ENCODE measurements at places on chromosomes 1 and 21.

DNA sequence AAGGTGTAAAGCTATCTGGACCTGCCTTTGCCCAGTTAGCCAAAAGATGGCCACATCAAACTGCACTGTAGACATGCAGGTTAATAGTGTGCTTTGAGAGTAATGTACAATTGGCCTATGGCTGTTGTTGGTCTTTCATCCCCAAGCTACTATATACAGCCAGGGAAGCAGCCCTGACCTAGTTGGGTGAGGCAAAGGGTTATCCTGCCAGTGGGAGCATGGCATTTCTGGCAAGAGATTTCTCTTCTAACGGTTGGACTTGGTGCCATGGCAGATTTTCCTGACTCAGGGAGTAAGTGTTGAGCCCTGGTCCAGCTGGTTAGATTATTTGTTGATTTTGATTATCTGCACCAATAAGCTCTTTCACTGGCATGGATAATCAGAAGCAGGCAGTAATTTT lies 119.8 kb downstream of the SDCCAG8 start:
- no peak for DNase-seq

DNA sequence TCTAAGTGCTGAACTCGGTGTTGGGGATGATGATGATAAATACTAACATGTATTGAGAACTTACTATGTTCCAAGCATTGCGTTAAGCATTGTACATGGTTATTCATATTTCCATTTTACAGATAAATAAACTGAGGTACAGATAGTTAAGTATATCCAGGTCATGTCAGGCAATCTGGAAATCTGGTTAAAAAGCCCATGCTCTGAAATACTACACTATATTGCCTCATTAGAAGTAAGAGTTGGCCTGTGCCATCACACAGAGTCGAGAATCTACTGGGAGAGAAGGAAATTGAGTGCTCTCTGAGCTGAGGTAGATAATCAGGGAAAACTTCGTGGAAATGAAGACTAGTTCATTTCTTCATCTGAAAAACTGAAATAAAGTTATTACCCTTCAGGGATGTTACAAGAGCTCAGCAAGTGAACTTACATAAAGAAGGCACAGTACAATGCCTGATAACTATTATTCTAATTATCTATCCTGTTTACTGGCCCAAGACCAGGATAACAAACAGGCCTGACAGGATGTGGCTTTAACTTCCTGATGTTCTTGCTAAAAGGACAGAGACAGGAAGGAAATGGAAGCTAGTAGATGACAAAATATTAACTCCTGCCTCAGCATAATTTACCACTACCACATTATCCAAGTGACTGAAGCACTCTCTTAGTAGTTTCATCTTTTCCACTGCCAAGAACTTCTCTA lies 85.6 kb downstream of the EPS15 start:
- no peak for DNase-seq

- no peak for DNase-seq
Measured at GRCh38 chr1:165259706-165260428, 96.6 kb downstream of the LMX1A start.

DNA sequence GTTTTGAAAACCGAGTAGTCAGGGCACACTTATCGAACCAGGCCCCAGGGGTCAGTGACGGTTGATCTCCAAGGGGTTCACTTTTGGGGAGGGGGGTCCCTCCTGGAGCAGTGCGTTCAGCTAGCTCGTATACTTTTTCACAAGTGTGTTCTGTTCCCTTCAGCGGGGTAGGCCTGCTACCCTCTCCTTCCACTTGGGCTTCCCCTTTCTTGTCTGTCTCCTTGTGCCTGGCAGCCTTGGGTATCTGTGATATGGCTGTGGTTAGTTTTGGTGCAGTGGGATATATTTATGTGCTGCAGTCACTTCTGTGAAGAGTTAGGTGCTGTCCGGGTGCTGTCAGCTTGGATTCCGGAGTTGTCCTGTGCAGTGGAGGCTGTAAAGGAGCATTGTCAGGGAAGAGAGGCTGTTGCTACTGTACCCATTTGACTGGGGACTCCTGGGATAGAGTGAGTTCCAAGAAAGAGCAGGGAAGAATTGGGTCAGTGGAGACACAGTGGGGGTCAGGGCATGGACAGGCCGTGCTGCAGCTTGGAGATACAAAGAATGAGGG lies 29.7 kb downstream of the ADARB1 start:
- no peak for DNase-seq

DNA sequence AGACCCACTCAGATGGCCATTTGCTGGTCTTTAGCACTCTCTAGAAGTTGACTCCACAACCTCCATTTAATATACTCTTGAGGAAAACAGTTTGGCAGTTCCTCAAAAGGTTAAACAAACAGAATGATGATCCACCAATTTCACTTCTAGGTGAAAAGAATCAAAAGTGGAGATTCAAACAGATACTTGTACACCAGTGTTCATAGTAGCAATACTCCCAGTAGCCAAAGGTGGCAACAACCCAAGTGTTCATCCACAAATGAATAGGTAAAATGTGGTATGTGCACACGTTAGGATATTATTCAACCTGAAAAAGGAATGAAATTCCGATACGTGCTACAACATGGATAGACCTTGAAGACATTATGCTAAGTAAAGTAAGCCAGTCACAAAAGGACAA lies 6.3 kb downstream of the PRCC start:
- no peak for DNase-seq

- no peak for DNase-seq
Measured at GRCh38 chr1:224737353-224737727, 121.2 kb downstream of the CNIH3 start.

- DNase-seq: no peak
Measured at GRCh38 chr1:190464690-190465089, 13.0 kb downstream of the BRINP3 start.

DNA sequence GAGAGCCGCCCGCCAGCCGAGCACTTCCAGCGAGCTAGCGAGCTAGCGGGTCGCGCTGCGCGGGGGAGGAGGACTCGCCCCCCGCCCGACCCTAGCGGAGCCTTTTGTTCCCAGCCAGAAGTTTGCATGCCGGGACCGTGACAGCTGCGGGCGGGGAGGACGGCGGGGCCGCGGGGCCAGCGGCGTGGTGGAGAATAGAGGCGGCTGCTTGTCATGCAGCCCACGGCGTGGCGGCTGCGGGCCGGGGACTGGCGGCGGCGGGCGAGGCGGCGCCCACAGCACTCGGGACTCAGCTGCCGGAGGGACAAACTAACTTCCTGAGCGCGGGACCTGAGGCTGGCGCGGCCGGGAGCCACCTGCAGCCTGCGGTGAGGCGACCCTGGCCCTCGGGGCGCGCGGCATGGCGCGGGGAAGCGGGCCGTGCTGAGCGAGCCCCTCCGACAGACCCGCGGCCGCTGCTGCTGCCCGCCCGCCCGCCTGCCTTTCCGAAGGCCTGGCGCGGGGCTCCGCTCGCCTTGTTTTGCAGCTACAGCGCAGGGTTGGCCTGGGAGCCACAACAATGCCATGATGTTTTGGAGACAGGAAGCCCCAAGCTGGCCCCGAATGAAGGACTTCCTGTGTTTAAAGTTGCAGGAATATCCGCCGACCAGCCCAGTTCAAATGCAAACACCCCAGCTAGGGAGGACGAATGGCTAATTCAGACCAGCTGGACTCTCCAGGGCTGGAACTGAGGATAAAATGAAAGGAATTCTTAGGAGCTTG lies 82.2 kb upstream of the BMP8A start:
- peak; percentile 78 for DNase-seq

DNA sequence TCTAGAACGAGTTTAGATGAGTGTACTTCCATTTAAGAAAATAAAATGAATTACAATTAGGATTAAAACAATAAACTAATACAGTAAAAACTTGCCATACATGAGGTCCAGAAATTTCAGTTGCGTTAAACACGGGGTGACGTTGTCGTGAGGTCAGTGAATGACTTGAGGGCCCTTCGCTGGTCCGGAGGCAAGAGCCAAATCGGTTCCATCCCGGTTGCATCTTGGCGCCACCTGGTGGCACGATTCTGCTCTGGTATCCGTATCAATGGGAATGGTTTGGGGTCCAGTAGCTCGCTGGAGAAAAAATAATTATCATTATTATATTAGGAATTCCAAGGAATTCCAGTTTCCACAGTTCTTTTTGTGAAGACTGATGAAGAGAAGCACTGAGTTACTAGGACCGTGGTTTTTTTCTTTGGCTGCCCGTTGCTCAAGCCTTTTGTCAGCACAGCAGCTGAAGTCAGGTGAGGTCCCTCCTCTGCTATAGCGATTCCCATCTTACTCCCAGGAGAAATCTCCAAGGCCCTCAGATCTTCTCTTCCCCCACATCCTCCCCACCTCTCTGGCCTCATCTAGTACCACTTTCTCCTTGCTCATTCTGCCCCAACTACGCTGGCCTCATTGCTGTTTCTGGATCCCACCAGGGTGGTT lies 161.4 kb downstream of the SLC35F3 start:
- no peak for DNase-seq

- DNase-seq: no peak
Measured at GRCh38 chr1:169110689-169111447, 4.4 kb downstream of the ATP1B1 start.

DNA sequence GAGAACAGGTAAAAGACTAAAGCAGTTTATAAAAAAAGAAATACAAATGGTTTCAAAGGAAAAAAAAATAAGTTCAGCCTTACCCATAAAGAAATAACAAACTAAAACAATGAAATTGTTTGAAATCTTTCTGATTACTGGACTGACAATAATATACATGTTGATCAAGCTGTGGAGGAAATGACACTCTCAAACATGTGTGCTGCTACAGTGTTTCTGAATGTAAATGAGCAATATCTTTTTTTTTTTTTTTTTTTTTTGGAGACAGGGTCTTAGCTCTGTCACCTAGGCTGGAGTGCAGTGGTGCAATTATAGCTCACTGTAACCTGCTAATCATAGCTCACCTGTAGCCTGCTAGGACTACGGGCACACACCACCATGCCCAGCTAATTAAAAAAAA lies 6.5 kb downstream of the EPS15 start:
- DNase-seq: no peak

- no peak for DNase-seq
Measured at GRCh38 chr1:27136236-27136551, 18.7 kb downstream of the SLC9A1 start.

DNA sequence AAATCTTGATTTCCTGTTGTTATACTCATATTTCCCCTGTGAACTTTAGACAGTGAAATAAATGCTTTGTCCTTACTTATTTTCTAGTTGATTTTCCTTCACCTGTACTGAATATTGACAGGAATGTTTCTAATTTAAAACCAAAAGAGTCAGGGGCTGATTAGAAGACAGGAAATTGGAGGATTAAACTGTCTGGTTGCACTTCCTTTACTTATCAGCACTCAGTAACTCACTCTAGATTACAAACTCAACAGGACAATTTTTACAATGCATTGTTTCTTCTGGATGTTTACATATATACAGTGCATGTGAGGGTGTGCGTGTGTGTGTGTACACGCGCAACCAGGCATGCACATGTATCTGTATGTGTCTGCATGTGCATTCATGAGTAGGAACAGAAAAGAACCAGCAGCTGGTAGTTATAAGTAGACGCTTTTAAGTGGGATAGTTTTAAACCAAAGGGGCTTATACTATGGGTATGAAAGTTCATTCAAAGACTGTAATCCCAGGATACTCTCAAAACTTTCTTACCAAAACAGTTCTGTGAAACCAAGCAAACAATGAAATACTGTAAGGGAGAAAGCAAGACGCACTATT lies 212.0 kb upstream of the NFIA start:
- DNase-seq: no peak

DNA sequence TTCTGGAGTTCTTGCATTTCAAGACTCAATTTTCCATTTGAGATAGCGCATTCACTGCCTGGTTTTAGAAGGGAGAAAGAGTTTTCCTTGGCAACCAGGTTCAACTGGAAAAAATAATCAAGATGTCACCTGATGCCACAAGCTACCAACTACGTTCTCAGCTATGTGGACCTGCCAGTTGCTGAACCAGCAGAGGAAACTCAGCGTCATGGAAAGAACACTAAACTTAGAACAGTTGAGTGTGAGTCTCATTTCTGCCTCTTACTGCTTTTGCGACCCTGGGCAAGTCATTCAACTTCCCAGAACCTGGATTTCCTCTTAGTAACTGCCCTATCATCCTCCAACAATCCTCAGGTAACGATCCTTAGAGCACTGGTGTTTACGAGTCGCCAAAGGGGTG lies 373.0 kb upstream of the ESRRG start:
- DNase-seq: no peak

DNA sequence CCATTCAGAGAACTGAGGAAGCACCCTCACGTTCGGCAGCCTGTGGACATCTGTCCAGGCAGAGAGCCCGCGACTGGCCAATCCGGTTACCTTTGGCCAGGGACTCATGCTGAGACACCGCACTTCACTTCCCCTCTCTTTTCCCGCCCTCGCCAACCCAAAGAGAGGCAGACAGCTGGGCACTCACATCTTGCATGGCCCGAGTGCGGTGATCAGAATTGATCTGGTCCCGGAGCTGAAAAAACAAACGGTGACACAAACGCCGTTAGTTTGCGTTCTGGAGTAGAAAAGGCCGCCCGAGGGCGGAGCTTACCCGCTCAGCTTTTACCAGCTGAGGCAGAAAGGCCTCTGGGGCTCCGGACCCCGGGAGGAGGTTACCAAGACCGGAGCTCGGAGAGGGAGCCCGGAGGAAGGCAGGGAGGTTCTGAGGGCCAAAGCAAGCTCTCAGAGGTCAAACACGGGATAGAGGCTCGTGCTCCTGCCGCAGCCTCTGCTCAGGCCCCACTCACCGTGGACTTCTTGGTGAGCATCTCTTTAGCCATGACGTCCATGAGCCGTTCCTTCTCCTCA lies 376 bp downstream of the SF3A3 start:
- DNase-seq: no peak

- DNase-seq: peak; percentile 62
Measured at GRCh38 chr1:54806931-54807611, 5.9 kb upstream of the TTC22 start.

DNA sequence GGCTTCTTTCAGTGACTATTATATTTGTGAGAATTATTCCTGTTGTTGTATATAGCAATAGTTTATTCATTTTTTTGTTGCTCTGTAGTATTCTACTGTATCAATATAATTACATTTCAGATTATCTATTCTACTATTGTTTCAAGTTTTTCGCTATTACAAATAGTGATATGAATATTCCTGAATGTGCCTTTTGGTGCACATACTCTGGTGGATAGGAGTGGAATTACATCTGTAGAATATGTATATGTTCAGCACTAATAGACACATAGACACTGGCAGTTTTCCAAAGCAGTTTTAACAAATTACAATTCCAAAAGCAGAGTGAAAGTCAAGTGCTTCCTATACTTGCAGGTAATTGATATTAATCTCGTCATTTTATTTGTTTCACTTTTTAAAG lies 696.2 kb upstream of the PRMT6 start:
- DNase-seq: no peak

- no peak for DNase-seq
Measured at GRCh38 chr1:2554621-2555387, 1.4 kb upstream of the TNFRSF14 start.

- DNase-seq: no peak
Measured at GRCh38 chr1:4024811-4025210, 124.7 kb upstream of the C1orf174 start.
